ENCODE measurements at places on chromosomes 12 and 14.

DNA sequence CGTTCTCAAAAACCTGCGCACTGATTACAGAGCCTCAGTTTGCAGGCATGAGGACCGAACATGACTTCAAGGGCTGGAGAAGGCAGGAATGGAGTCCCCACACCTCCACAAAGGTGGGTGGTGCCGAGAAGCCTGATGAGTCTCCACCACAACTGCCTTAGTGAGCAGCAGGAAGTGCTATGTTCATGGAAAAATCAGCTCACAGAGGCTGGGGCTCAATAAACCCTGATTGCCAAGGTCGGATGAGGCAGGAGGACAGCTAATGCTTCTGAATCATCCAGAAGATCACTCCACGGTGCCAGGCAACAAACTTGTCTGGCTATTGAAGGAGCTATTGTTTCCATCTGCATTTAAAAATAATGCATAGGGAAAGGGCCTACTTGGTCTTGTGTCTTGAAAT lies 31.1 kb downstream of the APPL2 start:
- peak; percentile 16 for DNase-seq

- no peak for DNase-seq
Measured at GRCh38 chr12:50606675-50607375, 102.0 kb downstream of the DIP2B start.

GRCh38 chr12:132476421-132476820 lies 13.5 kb upstream of the FBRSL1 start:
- DNase-seq: no peak

GRCh38 chr14:65850429-65851135 lies 438.1 kb downstream of the FUT8 start:
- no peak for DNase-seq

- DNase-seq: no peak
Measured at GRCh38 chr14:81392976-81393643, 7.0 kb downstream of the STON2 start.

GRCh38 chr12:66929121-66929520 lies 250.2 kb upstream of the GRIP1 start:
- no peak for DNase-seq
